H54 (cell line): ENCODE measurements at places on chromosomes 2 and 18.

DNA sequence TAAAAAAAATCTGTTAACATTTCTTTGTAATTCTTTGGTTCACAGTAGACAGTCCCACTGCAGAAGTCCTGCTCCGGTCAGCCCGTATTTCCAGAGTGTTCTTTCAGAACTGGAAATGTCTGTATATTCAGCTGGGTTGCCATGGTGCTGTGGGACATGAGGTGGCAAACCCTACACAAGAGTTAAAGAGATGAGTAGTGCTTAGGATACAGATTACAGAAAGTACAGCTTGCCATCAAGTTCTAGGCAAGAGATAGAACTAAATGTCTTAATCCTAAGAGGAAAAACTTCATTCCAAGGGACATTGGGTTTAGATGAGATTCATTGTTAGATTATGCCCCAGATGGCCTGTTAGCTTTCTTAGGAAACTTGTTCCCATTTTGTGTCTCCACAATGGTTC lies 60.1 kb downstream of the FMNL2 start:
- no peak for DNase-seq

DNA sequence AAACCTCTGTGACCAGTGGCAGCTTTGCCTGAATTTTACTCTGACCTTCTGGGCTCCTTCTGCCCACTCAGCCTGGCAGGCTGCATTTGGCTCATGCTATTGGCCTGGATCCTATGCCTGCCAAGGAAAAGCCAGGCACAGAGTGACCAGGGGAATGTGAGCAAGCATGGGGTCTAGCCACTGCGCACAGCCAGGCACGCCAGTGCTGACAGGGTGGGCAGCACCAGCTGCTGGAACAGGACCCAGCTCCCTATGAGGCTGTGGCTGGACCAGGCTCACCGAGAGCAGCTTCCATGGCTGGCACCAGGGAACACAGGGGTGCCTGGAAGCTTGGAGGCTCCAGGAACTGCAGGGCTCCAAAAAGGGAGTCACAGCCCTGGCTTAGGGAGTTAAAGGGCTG lies 311.5 kb upstream of the SYT4 start:
- no peak for DNase-seq

DNA sequence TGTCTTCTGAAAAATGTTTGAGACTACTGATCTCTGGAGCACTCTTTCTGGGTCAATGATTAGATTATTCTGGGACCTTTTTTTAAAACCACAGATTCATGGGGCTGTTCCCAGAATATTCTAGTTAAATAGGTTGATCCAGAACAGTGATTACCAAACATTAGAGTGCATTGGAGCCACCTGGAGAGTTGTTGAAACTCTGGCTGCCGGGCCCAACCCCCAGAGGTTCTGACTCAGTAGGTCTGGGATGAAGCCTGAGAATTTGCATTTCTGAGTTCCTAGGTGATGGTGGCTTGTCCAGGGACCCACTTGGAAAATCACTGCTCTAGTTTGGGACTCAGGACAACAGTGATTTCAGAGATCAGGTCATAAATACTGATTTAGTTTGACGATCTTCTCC lies 197.3 kb downstream of the PTPRM start:
- DNase-seq = no peak

DNA sequence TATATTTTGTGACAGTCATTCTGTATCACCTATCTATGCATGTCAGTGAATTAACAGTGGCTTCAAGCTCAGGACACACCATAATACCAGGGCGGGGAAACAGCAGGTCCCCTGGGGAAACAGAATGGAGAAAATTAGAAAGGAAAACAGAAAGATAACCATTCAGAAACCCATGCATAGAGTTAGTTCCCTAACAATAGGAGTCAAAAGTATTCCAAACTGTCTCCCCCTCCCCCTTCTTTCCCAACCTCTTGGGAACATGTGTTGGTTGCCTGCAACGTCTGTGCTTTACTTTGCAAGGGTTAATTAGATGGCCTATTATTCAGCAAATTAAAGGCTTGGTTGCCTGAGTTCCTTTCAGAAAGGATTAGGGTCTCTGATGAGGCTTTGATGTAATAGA lies 176.4 kb downstream of the MYO3B start:
- no peak for DNase-seq

DNA sequence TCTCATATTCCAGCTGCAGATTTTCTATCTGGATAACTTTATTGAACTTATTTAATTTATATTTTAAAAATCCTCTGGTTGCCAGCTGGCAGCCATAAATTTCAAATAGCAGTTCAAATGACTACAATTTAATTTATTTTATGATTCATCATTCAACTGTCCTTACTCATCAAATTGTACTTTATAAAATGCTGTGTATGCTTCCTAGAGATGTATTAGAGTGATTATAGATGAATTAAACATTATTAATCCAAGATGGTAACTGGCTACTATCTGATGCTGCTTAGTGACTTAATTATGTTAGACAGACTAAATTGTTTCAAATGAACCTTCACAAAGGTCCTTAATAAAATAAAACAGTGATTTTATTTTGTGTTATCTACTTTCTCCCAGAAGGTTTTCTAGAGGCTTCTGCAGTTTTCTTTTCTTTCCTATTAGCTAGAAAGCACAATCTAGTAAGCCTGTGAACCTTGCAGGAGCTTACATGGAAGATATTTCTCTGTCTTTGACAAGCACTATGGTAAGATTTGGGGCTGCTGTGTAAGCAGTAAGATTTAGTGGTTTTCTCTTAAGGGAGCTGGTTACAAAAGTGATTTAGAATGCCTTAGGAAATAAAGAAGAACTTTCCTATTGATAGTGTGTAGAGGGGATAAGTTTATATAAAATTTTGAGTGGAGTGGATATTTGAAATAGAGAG lies 322.3 kb downstream of the FSIP2 start:
- no peak for DNase-seq
